CD4-positive, alpha-beta T cell treated with Interferon alpha-2 for 1 hour (primary cell): ENCODE measurements at places on chromosomes 13 and 19.

GRCh38 chr19:56245121-56245740 lies 27.3 kb upstream of the EDDM13 start:
- DNase-seq: no peak

DNA sequence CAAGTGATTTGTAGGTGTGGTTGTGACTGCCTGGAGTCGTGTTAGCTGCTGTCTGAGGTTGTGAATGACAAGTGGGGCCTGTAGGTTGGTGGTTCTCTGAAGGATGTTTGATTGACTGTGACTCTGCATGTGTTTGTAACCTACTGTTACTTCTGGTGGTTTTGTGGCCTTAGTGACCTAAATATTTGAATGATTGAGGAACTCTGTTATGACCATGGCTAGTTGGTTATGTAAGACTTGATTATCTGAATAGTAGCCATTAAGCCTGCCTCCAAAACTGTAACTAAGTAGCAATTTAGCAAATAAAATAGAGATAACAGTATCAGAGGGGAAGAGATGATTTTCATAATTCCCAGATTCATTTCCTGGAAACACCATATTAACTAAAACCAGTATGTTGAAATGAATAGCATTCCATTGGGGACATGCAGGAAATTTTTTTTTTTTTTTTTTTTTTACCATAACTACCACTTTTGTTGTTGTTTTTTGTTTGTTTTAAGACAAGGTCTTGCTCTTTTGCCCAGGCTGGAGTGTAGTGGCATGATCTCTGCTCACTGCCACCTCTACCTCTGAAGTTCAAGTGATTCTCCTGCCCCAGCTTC lies 865 bp downstream of the ZNF382 start:
- no peak for DNase-seq

- DNase-seq: peak; percentile 39
These were observed 4.5 kb upstream of the RAB3A start for GRCh38 chr19:18208098-18208951.

GRCh38 chr13:20303636-20304035 lies 71.5 kb upstream of the GJB6 start:
- no peak for DNase-seq

- DNase-seq: no peak
These were observed 38.1 kb downstream of the DGKH start for GRCh38 chr13:42086582-42086981.
